ENCODE measurements at places on chromosomes 5 and 9.
A peak's percentile ranks its signal among the peaks of the same experiment; 100 is the strongest.

GRCh38 chr5:174282391-174282790, 236.9 kb downstream of the NSG2 start:
- no peak for DNase-seq

- no peak for DNase-seq
Measured at GRCh38 chr9:136510561-136510960, 27.7 kb upstream of the SEC16A start.

GRCh38 chr9:76181781-76182180, 212.4 kb downstream of the RFK start:
- no peak for DNase-seq

- DNase-seq, result no peak
Measured at GRCh38 chr9:26673261-26673660, 219.3 kb downstream of the CAAP1 start.

DNA sequence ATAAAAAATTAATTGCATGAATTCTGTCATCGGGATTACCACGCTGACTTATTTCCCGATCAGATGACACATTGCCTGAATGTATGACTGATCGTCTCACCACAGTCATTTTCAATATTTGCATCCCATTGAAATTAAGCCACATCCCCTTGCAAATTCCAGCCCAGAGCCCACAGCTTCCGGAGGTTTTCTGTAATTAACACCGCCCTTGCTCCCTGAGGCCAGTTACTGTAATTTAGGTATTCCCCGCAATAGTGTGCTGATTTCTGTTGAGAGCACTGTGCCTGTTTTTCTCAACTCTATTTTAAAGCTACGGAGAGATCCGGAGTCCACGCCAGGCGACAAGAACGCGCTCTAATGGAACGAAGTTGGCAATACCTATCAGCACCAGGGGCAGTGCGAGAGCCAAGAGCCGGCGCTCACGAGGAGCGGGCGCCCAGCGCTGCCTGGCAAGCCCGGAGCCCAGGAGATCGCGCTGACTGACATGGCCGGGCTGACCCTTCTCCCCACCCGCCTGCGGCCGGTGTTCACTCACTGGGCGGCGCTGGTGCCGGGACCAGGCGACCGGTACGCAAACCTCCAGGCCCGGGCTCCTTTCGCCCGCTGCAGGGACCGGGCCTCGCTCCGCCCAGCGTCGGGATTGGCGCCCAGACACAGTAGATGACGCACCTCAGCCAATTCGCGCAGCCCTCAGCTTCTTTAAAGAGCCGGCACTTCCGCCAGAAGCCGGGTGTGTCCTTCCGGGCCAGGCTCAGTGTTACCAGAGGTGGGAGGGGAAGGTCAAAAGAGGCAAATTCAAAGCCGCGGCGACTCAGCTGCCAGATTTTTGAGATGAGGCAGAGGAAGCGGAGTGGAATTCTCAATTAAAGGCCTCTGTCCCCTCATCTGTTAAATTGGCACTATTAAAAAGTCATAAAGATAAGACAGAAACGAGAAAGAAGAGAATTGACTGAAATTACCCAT, at the start of gene PLGRKT:
Gene PLGRKT, minus strand, starts transcription at position 672 of the 963 bp plus-strand sequence. CDS start 5,948 bp downstream, outside the sequence.
- DNase-seq, result peak; percentile 98

DNA sequence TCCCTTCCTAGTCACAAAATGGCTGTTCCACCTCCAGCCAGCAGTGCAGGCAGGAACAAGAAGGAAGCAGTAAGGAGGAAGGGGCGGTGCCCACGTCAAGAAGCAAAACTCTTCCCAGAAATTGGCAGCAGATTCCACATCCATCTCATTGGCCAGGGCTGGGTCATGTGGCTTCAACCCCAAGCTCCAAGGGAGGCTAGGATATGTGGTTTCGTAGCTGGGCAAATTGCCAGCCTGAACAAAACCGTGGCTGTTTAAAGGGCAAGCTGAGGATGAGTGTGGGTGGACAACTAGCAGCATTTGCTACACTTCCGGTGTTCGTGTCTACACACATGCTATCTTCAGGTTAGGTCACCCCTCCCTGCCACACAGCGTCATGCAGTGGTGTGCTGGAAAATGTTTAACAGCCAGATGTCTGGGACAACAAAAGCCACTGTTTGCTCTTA, 92.1 kb upstream of the MAP1B start:
- DNase-seq, result peak; percentile 29

DNA sequence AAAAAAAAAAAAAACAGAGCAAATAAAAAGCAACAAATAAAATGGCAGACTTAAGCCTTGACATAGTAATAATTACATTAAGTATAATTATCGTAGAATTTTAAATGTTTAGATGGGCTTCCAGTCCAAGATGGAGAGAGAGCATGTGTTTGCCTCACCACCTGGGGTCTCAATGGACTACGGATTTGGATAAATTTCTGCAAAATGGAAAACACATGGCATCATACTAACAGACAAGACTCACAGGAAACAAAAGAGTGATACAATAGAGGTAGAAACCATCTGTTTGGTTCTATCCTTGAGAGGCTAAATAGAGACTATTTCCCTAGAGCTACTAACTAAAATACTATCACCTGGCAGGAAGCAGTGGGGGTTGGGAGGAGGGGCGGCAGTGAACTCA, 144.3 kb downstream of the MUSK start:
- DNase-seq, result no peak

GRCh38 chr9:129262261-129262660, 84.2 kb upstream of the IER5L start:
- no peak for DNase-seq

- no peak for DNase-seq
Measured at GRCh38 chr5:55899344-55899743, 48.2 kb downstream of the IL31RA start.

DNA sequence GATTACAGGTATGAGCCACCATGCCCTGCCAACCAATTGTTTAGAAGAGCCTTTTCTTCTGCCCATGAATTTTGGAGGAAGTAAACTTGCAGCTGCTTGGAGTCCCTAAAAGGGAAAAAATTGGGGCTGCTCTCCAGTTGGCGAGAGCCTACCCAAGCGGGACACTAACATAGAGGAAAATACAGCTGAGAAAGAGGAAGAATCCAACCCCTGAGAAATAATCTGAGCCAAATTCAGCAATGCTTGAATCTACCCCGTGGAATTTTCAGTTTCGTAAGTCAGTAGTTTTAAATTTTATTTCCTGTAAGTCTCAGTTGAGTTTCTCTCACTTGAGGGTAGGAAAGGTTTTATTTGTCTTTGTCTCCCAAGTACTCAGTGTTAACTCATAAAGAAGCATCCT, 30.4 kb upstream of the UBTD2 start:
- no peak for DNase-seq

DNA sequence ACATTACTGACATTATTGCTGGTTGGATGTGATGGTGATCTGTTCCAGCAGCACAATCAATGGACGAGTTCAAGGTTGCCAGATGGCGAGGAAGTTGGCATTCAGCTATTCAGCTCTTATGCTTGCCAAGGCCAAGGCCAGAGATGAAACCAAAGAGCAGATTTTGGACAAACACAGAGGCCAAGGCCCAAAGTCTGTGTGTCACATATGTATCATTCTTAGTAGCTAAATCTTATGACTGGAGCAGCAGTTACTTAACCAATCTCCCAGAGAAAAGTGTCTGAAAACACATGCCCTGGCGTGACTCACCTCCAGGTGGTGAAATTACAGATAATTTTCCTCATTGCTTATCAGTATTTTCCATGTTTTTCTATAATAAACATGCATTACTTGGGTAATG, 189.0 kb upstream of the EGFLAM start:
- DNase-seq, result no peak

DNA sequence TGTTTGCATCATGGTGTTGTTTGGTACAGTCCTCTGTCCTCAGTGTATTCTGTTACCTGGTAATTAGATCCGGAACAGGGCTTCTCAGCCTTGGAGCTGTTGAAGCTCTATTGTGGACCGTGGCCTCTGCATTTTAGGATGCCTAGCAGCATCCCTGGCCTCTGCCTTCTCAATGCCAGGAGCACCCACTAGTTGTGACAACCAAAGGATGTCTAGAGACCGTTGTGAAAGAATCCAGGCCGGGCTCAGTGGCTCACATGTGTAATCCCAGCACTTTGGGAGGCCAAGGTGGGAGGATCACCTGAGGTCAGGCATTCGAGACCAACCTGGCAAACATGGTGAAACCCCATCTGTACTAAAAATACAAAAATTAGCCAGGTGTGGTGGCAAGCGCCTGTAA, 159.6 kb downstream of the CACNA1B start:
- DNase-seq, result no peak
